ENCODE measurements at places on chromosomes 11 and 22.

DNA sequence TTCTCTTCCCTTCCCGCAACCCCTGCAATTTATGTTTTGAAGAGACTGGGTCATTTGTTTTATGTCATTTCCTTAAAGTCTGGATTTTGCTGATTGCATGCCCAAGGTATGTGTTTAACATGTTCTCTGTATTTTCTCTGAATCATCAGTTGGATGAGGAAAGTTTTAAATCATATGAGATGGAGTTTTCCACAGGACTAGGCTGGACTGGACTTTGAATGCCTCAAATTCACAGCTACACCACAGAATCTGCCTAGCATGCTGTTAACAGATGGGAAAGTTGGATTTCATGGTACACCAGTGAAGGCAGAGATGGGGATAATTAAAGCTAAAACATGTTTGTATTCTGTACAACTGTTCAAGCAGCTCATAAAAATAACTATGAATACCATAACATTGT is 62.6 kb downstream of the CWC15 start:
- no peak for DNase-seq

DNA sequence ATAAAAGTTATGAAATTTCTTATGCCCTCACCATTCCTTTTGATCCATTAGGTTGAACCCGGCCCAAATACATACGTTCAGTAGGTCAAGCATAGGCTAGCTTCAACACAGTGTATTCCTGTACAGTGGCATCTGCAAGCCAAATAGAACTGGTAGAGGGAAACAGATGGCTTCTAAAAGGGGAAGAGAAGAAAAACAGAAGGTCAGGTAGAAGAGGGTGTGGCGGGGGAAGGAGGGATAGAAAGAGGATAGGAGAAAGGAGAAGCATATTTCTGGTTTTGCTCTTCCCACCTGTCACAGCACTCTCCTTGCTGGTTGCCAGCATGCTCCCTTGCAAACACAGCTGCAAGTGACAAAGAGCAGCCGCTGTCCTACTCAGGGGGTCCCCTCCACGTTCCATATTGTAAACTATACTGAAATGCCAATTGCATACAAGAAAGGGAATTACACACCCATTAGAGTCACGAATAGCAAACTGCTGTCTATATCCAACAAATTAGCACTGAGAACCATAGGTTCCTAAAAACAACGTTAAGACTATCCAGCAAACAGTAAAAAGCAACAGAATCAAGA is 71.8 kb downstream of the PHF21A start:
- DNase-seq: no peak

DNA sequence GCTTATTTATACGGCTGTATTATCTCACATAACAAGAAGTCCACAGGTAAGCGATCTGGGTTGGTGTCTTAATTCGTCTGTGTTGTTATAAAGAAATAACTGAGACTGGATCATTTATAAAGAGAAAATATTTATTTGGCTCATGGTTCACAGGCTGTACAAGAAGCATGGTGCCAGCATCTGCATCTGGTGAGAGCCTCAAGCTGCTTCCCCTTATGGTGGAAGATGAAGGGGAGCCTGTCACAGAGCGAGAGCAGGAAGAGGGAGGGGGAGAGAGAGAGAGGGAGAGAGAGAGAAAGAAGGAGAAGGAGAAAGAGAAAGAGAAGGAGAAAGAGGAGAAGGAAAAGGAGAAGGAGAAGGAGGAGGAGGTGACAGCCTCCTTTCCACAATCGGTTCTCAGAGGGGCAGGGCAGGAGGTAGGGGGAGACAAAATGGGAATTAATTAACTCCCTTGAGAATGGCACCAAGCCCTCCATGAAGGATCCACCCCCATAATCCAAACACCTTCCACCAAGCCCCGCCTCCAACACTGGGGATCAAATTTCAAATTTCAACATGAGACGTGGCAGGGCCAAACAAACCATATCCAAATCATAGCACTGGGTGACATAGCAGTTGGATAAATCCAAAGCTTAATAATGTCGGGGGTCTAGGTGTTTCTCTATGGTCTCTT is 15.0 kb upstream of the TRIM44 start:
- no peak for DNase-seq

GRCh38 chr11:58774164-58774593 is 42.4 kb upstream of the GLYAT start:
- no peak for DNase-seq

GRCh38 chr11:110376711-110377324 is 52.9 kb upstream of the FDX1 start:
- DNase-seq: peak; percentile 84

GRCh38 chr22:17056058-17056457 is 28.7 kb upstream of the IL17RA start:
- DNase-seq: no peak

Measured in endodermal cell (in vitro differentiated cells).